GM23338 (cell line): ENCODE measurements at places on chromosomes 3 and 15.

DNA sequence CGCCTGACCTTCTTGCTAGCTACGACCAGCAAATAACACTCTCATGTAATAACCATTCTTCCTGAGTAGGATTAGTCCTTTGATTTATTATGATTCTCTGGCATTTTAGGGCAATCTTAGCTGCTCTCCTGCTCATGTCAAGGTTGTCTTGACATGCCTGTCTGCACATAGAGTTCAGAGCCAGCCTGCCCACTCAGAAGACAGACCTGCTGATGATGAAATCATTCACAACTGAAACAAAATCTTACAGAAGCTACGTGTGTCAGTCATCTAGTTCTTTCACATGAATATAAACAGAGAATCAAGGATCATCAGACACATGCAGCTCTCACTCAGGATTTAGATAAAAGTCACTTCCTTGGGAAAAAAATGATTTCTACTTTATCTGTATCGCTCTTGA, 173.6 kb upstream of the LYSMD4 start:
- no peak for DNase-seq

DNA sequence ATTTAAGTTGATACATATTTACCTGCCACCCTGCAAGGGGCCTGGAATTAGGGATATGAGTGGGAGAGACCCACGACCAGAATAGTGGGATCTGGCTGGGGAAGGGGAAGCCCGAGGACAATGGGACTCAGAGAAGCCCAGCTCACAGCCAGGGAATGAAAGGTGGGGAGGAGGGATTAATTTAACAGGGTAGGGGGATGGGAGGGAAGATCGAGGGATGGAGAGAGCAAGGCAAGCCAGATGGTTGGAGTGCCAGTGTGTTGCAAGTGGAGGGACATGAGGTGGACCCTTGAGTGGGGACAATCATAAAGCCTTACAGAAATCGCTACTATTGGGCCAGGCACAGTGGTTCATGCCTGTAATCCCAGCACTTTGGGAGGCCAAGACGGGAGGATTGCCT, 4.4 kb upstream of the GNAI2 start:
- no peak for DNase-seq

GRCh38 chr15:26970712-26971210, at the start of gene GABRG3:
GABRG3 (plus strand) TSS chr15:26971181.
- peak; percentile 82 for DNase-seq

DNA sequence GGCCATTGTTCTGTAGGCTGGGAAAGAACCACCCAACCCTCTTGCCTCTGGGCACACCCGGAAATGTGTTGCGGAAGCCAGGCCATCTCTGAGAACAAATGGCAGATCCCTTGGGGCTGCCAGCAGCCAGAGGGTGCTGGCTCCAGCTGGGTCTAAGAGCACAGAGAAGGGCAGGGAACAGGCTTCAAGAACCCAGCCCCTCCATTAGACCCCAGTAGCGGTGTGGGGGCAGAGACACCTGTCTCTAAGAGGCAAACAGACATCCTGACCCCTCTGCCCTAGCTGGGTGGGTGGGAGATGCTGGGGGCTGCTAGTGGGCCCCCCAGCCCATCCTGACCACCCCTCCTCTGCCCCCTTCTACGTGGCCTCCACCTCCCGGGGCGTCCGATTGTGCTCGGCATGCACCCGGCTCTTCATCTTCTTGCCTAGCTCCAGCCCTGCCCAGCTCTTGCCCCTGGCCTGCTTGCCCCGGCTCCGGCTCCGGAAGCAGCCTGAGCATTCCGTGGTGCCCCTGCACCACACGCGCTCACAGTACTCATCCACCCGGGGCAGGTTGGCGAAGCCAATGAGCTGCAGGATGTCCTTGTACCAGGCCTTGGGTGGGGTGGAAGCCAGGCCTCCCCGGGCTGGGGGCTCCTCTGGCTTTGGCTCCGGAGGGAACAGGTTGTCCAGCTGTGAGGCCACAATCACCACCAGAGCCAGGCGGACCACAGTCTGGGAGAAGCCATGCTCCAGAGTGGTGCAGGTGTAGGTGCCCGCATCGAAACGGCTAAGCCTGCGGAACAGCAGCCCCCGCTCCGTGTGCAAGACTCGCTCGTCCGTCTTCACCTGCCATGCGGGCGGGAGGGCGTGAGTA, 9.4 kb downstream of the SEMA3G start:
- DNase-seq = no peak

DNA sequence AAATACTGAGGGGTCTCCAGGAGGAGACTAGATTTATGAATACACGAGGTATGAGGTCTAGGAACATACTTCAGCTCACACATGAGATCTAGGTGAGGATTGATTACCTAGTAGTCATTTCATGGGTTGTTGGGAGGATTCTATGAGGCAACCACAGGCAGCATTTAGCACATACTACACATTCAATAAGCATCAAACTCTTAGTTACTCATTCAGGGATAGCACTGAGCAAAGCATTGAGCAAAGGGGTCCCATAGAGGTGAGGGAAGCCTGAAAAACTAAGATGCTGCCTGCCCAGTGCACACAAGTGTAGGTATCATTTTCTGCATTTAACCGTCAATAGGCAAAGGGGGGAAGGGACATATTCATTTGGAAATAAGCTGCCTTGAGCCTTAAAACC, 4.5 kb downstream of the CCR5 start:
- no peak for DNase-seq

DNA sequence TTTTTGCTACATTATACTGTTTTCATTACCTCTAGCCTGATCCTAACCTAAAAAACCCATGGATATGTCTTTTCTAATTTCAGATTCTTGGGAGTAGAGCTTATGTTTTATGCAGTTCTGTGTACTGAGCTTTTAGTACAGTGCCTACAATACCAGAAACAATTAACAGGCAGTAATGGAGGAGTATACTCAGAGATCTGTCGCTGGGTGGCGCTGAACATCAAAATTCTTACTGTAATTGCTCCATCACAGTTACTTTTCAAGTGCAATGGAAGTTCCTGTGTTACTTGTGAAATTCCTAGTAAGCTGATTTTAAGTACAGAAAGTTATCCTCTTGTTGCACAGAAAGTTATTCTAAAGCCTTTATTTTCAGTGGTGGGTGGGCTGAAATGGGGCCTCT, 66.9 kb downstream of the RNF13 start:
- peak; percentile 82 for DNase-seq

GRCh38 chr3:79521221-79521848, 246.5 kb downstream of the ROBO1 start:
- DNase-seq = peak; percentile 72
